Left cardiac atrium (tissue), 4 donors: ENCODE measurements at places on chromosomes 7 and 10. TPM values are rescaled to one million over a fixed set of nuclear protein-coding genes. Genes with fewer than 3 reads are reported as not detected.

VAX1 gene
- total RNA-seq = not detected

TAS2R41 gene
- not detected for total RNA-seq

CALHM1 gene
- not detected for total RNA-seq

SSMEM1 gene
- not detected for total RNA-seq

PPP1R3A gene
- total RNA-seq = 54.1 TPM

CALHM2 gene
- total RNA-seq = 25.6 TPM

PRSS2 gene
- total RNA-seq = not detected

ACTL6B gene
- not detected for total RNA-seq

AGR2 gene
- total RNA-seq = not detected

CAMK1D gene
- 38.5 TPM for total RNA-seq

TAS2R3 gene
- total RNA-seq = 0.68 TPM

POMZP3 gene
- total RNA-seq = 5.7 TPM

ELN gene
- 91.7 TPM for total RNA-seq

C10orf143 gene
- total RNA-seq = 2.1 TPM

AKR1C2 gene
- 170 TPM for total RNA-seq

ADRA2A gene
- 3.6 TPM for total RNA-seq

GRCh38 chr7:4861227-4861626 is 603 bp downstream of the PAPOLB start:
- DNase-seq = no peak

DNA sequence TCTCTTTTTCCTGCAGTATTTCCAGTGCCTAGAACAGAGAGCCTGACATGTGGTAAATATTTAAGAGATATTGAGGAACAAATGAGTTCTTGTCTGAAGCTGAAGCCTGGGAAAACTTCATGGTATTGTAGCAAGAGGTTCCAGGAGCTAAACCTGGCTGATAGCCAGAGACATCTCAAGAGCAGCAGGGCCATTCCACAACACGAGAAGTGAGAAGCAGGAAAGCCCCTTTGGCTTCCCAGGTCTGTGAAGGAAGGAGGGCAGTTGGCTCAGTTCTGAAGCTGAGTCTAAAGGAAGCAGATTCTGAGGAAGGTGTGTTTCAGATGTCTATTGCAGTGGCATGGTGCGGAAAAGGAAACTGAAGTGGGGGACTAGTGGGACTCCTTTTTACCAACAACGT is 63.8 kb upstream of the FAM204A start:
- no peak for DNase-seq

- DNase-seq = no peak
Observed at GRCh38 chr7:119172043-119172442, 947.5 kb downstream of the ANKRD7 start.

DNA sequence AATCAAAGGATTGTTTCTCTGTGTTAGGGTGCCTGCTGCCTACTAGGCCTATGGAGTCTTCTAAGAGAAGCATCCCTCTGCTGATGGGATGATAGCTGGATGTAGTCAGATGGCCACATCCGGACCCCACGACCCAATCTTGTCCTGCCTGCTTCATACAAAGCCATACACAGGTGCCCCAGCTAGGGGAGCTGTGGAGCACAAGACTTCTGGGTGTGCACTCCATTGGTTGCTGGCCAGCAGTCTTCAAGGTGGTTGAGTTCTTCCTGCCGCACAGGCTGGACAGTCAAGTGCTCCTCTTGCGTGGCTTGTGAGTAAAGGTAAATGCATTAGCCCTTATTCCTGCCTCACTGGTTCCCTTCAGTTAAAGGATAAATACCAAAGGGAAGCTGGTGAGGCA is 120.2 kb downstream of the TEX36 start:
- DNase-seq = no peak

GRCh38 chr7:13115157-13115772 is 427.8 kb downstream of the ARL4A start:
- no peak for DNase-seq

- no peak for DNase-seq
Observed at GRCh38 chr10:35613597-35614226, 8.6 kb downstream of the GJD4 start.

DNA sequence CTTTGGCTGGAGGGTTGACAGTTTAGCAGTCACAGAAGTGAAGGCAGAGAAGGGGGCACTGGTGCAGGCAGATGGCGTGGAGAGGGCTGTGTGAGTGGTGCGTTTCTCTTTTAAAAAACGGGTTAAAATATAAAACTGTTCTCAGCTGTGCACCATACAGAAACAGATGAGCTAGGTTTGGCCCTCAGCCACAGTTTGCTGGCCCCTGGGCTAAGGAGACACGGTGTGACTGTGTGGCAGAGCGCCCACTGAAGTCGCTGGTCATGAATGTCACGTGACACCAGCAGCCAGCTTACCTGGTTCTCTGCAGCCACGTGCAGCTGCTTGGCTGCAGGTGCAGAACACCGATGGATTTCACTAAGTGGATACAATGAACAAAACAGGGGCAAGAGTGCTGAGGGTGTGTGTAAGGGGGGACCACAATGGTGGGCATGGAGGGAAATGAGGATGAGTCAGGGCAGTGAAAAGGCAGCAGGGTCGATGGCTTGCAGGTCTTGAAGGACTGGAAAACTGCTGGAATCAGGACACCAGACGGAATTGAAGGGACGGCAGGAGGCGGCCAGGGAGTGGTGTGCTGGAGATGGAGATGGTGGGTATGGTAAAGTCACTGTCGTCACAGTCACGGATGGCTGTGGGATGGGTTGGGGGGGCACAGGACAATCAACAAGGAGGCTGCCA is 7.4 kb downstream of the ZNF746 start:
- no peak for DNase-seq

DNA sequence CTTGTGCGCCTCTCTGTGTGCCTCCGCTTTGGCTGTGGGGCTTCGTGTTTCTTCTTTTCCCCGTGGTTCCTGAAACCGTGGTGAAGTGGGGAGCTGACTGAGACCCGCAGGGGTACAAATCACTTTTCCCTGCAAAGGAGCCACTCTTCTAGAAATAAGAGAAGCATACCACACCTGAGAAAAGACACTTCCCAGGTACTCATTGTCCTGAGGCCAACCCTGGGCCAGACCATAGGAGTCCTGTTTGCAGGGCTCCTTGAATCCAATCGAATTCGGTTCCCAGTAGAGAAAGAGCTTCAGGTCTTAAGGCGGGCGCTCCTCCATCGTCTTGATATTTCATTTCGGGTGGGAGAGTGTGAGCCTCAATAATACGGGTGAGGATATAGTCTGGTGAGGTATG is 32.4 kb upstream of the ZNF273 start:
- DNase-seq = no peak

GRCh38 chr7:149205690-149206381 is 10.5 kb downstream of the ZNF282 start:
- no peak for DNase-seq

DNA sequence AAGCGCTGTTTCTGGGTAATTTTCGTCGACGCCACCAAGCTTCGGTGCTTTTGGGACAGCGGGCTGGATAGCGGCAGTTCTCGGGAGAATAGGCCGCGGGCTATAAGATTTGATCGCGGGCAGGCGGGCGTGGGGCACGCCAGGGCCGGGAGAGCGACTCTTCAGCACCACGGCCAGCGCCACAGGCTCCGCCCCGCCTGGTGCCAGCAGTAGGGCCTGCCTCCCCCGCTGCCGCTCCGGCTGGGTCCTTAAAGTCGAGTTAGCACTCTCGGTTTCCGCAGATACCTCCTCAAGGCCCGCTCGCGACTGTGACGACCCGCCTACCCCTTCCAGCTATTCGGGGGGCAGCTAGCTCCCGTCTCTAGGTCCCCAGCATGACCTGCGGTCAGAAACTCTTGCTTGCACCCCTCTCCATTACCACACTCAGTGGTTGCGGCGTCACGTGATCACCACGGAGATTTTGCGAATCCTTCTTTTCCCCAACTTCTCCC is 9.4 kb downstream of the NXPH1 start:
- peak; percentile 65 for DNase-seq

GRCh38 chr10:131437556-131438475 is 126.3 kb upstream of the TCERG1L start:
- no peak for DNase-seq

DNA sequence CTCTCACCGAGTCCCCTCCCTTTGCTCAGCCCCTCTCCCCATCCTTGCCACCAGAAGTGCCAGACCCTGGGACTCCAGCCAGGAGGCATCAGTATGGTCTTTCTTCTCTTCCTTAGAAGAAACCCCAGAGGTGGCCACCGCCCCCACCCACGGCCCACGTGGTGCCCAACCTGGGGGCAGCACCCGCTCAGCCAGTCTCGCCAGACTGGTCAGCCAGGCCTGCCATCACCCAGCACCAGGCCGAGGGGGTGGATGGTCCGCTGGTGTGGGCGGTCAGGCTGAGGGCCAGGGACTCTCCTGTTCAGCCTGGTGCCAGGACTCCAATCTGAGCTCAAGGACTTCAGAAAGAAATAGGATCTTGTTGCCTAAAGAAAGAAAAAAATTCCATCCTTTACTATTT is 5.8 kb upstream of the CLDN4 start:
- DNase-seq = no peak

- no peak for DNase-seq
Observed at GRCh38 chr10:10149899-10150298, 867.8 kb upstream of the CELF2 start.

- DNase-seq = no peak
Observed at GRCh38 chr7:69630292-69630691, 32.0 kb downstream of the AUTS2 start.

GRCh38 chr10:23557777-23558176 is 118.9 kb downstream of the OTUD1 start:
- no peak for DNase-seq

DNA sequence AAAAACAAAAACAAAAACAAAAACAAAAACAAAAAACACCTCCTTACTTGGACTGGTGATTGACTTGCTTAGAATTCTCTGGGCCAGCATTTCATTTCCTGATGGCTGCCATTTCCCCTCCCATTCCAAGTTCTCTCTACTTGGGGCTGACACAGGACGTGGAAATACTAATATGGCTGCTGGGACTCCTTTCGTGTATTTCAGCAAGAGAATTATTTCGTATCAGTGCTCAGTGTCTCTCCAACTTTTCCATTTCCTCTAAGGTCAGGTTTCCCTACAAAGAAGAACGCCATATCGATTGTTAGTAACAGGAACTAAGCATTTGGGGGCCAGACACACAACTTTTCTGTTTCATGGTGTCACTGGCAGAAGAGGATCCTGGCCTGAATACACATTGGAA is 22.5 kb upstream of the VAX1 start:
- DNase-seq = no peak

GRCh38 chr10:69965919-69966662 is 86.6 kb upstream of the MACROH2A2 start:
- no peak for DNase-seq

- no peak for DNase-seq
Observed at GRCh38 chr10:36247478-36247877, 605.4 kb upstream of the FZD8 start.

DNA sequence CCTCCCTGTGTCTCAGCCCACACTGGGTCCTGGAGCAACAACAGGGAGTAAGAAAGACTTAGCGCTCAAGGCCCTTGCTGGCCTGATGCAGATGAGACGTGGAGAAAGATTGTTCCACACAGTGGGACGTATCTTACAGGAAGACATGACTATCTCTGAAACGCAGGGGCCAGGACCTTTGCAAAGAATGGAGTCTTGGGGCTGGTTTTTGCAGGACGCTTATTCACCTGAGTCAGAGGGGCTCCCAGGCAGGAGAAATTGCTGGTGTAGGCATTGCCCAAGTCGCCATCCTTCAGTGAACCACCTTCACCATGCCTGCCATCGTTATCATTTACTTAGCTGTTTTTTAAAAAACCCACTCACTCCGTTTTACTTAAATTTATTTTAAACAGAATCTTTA is 11.8 kb upstream of the GDF10 start:
- no peak for DNase-seq

GRCh38 chr10:61993711-61994401 is 92.4 kb downstream of the ARID5B start:
- no peak for DNase-seq

DNA sequence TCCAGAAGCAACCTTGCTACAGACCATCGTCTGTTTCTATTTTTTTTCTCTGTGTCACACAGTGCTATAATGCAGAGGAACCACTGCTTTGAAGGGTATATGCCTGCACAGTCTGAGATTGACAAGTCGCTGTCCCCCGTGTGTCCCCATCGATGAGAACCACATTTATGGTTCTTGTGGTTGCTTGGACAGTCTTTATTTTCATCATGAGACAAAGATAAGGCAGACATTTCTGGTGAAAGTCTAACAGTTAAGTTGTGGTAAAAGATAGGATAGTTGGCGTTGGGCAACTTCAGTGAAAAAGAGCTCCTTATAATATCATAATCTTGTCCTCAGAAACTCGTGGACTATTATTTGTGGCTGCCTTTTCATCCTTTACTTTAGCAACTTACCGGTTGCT is 6.3 kb upstream of the AKR1E2 start:
- DNase-seq = no peak

GRCh38 chr10:22684699-22685098 is 29.7 kb downstream of the PIP4K2A start:
- no peak for DNase-seq

DNA sequence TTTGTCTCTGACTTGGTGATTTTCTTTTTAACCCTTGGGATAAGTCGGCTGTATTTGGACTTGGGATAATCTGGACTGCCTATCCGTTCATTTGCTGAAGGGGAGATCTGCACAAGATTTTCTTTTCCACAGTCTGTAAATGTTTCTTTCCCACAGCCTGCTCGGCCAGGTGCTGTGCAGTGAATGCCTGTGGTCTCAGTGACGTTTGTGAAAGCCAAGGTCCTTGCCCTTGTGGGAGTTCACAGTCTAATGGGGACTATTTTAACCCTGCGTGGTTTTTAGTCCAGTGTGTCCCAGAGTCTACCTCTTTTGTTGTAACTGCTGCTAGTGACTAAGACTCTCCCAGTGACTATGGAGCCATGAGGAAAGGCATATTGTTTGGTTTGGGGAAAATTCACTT is 8.9 kb downstream of the PNLIP start:
- no peak for DNase-seq

DNA sequence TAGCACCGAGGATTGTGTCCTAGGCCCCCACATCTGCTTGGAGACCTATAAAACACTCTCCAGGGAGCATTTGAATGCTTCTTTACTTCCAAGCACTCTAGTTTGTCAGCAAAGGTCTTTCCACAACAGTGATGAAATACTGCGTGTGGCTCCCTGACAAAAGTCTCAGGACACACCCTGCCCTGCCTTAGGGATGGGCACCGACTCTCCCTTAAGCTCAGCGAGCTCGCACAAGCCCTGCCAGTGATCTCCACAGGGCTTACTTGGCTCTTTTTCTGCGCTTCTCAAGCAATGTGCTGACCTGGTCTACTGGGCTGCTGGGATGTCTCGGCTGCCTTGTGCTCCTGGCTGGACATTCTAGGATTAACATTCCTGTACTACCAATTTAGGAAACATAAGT is 84.3 kb upstream of the MPP7 start:
- DNase-seq = no peak

- no peak for DNase-seq
Observed at GRCh38 chr10:100014071-100014762, 4.5 kb upstream of the DNMBP start.

GRCh38 chr10:49068209-49068608 is 47.1 kb downstream of the VSTM4 start:
- no peak for DNase-seq

GRCh38 chr10:123398756-123399155 is 244.6 kb downstream of the BUB3 start:
- no peak for DNase-seq
